ENCODE measurements at places on chromosomes 13 and 19.

GRCh38 chr19:12047868-12048267 lies 4.9 kb downstream of the ZNF878 start:
- no peak for DNase-seq

DNA sequence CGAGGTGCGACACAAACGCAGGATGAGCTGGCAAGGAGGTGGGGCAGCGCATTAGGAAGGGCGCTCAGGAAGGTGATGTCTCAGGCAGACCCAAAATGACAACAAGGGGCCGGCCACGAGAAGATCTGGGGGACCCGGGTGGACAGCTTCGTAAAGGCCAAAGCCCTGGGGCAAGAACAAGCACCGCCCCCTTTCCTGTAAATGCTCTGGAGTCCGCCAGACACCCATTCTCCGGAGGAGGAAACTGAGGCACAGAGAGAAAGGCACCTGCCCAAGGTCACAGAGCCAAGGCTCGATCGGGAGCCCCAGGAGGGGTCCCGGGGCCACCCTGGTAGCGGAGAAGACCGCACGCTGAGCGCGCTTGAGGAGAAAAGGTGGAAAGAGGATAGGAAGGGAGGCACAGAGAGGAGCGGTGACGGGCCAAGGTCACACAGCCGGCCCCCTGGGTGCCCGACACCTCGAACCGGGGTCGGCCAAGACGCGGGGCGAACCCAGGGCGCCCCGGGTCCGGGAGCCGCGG lies 571 bp downstream of the SAFB2 start:
- no peak for DNase-seq

GRCh38 chr13:35727881-35728280 lies 251.4 kb upstream of the MAB21L1 start:
- DNase-seq: no peak

GRCh38 chr19:2813235-2814160 lies 6.2 kb upstream of the ZNF554 start:
- DNase-seq: no peak

DNA sequence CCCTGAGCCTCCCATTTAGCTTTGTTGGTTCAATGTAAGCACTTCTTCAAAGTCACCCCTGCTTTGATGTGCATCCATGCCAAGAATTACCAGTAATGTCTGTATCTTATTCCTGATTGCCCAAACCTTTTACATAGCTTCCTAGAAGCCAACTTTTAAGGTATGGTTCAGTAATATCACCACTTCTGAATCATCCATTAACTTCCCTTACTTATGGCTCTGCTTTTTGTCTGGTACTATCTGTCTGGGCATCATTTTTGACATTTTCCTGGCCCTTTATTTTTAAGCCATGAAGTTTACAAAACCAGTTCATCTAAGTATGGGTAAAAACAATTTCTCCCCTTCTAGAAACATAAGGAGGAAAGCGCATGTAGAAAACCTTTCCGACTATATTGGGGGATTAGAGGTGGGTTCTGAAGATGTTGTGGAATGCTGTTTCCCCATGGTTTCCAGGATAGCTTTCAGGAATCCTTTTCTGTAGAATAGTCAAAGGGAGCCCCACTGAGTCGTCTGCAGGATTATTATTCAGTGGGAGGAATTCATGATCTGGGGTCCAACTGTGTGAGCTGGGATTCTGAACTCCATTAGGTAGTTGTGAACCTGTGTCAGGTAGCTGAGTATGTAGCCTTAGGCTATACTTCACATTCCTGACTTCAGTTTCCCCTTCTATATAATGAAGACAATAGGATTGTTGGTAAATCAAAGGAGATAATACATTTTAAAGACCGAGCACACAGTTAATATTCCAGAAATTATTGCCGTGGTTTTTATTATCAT lies 163.8 kb downstream of the SUCLA2 start:
- no peak for DNase-seq

GRCh38 chr13:46866150-46866549 lies 30.7 kb downstream of the HTR2A start:
- DNase-seq: no peak

GRCh38 chr13:41085961-41086585 lies 24.8 kb downstream of the WBP4 start:
- DNase-seq: no peak

GRCh38 chr13:78247362-78247761 lies 328.7 kb upstream of the EDNRB start:
- no peak for DNase-seq

- no peak for DNase-seq
Observed at GRCh38 chr19:17943274-17944221, 10.7 kb downstream of the CCDC124 start.

GRCh38 chr13:33441015-33441414 lies 155.5 kb upstream of the STARD13 start:
- no peak for DNase-seq

GRCh38 chr13:73058736-73059459 lies at the start of gene KLF5:
KLF5 (plus strand) TSS chr13:73059005; CDS start chr13:73059328, 323 bp downstream.
- peak; percentile 87 for DNase-seq

- no peak for DNase-seq
Observed at GRCh38 chr19:10418235-10418484, 2.2 kb upstream of the PDE4A start.

- no peak for DNase-seq
Observed at GRCh38 chr19:13100841-13101589, 1.6 kb downstream of the LYL1 start.

- DNase-seq: no peak
Observed at GRCh38 chr19:35194012-35194984, 34.2 kb downstream of the FAM187B start.

- DNase-seq: no peak
Observed at GRCh38 chr13:57716295-57716694, 84.8 kb downstream of the PCDH17 start.

DNA sequence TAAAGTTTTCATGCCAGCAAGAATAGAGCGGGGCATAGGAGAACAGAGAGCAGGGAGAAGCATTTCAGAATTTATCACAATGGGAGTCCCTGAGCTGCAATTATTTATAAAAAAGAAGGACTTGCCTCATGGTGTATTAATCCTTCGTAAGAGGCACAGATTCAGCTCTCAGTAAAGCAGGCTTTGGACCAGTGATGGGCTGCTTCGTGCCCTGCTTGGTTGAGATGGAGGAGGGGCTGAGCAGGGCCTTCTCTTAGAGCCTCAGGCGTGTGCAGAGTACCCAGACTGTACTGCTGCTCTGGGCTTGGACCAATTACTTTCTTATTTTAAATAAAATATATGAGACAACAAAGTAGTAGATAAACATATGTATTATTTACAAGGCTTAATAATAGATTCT lies 265.7 kb upstream of the SLC10A2 start:
- no peak for DNase-seq

GRCh38 chr13:90534617-90535370 lies 812.7 kb upstream of the MIR17HG start:
- DNase-seq: no peak

DNA sequence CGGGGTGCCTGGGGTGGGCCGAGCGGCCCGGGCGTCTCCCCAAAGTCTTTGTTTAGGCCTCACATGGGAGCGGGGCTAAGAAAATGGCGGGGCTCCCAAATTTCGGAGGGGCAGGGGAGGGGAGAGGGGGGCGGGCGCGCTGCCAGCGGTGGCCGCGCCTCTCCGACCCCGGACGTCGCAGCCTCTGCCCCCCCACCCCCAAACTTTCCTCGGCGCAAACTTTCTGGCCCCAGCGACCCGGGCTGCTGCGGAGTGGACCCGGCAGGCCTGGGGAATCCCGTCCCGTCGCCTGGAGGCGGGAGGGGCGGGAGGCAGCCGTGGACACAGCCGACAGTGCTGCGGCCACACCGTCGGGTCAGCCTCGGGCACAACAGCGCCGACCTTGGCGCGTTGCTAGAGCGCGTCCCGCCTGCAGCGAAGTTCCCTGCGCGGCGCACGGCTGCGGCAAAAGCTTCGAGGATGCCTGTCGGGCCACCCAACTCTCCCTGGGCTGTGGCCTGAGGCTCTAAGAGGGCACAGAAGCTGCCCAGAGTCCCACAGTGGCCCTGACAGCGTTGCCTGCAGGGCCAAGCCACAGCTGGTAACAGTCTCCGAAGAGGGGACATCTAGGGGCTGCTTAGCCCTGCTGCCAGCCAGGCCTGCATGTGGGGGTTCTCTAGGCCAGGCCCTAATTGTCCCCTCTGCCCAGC lies 1.3 kb downstream of the NFIX start:
- DNase-seq: no peak

DNA sequence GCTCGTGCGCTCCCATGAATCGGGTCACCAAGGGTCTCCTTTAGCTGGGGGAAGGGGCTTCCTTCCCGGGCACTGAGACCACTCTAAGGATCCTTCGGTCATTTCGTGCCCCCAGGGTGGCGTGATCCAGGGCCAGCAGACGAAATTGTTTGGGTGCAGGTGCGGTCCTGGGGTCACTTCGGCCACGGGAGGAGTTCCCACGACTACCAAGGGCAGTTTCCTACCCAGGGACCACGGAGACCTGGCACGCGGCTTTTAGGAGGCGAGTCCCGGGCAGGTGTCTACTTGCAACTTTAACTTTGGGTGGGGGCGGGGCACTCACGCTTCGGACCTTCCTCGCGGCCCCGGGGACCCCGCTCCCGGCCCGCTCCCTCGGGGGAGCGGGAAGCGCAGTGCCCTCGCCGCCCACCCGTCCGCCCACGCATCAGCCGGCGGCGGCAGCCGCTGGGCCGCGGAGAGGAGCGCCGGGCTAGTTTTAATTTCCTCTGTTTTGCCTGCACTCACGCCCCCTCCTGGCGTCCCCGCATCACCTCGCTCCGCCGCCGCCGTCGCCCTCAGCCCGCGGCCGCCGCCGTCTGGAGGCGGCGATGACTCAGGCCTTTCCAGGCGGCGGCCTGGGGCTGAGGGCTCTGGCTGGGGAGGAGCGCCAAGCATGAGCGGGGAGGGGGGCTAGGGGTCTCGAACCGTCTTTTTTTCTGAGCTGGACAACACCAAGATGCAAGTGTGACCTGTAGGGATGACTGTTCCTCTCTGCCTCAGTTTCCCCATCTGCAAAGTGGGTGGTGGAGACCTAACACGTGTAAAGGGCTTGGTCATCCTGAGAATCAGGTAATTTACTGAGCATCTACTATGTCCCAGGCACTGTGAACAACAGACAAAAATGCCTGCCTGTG lies 21.8 kb downstream of the OLFM2 start:
- DNase-seq: peak; percentile 51

GRCh38 chr13:112183532-112184090 lies 116.7 kb downstream of the SOX1 start:
- no peak for DNase-seq

DNA sequence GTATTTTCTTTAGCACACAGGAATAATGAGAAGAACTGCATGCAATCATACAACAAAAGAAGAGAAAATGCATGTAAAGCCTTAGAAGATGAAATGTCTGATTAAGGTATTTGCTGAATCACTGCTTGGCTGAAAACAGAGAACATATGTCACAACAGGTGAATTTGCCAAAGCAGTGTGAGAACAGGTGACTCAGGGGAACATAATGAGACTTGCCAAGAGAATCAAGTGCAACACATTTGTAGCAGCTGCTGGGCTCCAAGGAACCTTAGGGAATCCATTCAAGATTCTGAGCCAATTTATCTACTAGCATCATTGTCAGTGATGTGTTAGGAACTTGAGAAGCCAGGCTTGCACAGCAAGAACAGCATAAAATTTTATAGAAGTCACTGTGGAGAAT lies 273.1 kb downstream of the PCDH20 start:
- DNase-seq: no peak

DNA sequence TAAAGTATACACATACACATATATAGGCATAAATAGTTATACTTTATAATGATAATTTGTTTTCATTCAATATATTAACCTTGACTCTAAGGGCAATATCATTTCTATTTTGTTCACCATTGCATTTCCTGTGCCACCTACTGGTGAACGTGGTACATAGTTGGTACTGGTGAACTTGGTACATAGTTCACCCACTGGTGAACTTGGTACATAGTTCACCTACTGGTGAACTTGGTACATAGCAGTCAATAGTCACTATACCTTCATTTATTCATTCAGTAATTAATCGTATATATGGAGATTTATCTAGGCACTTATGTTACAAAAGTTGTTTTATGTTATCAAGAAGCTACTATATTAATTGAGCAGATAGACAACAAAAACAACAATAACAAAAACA lies 172.6 kb upstream of the ATXN8OS start:
- DNase-seq: no peak

GRCh38 chr19:34457446-34457845 lies 24.1 kb upstream of the WTIP start:
- DNase-seq: no peak

DNA sequence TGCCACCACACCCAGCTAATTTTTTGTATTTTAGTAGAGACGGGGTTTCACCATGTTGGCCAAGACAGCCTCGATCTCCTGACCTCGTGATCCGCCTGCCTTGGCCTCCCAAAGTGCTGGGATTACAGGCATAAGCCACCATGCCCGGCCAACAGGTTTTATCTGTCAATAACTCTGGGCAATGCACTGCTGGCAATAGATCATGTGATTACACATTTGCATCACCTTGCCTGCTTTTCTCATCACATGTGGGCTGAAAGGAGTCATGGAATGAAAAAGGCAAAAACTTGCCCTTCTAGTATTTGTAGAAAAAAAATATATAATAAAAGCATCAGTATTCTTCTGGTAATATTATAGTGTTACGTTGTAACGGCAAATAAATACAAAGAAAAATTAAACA lies 164.5 kb downstream of the NHLRC3 start:
- no peak for DNase-seq

All from GOT3 (cell line).